Hematopoietic multipotent progenitor cell treated with erythropoietin and hydrocortisone succinate and interleukin-3 and kit ligand, for 17 days (in vitro differentiated cells): ENCODE measurements at places on chromosomes 6 and 20.

DNA sequence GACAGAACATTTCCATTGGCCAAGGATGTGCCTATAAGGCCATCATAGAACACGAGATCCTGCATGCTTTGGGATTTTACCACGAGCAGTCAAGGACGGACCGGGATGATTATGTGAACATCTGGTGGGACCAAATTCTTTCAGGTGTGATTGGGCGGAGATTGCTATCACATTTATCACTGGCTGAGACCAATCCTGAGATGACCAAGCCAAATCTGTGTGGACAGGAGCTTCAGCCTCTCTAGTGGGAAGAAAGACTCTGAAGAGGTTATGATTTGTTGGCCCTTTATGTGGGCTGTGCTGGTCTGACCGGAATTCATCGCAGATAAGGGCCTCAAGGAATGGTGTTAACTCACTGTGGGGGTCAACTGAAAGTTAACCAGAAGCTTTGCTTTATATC is 26.4 kb downstream of the MEP1A start:
- DNase-seq = no peak

GRCh38 chr20:50304923-50305635 is 114.4 kb downstream of the CEBPB start:
- DNase-seq = no peak

- DNase-seq = no peak
Measured at GRCh38 chr20:58138395-58138794, 90.1 kb downstream of the ANKRD60 start.

DNA sequence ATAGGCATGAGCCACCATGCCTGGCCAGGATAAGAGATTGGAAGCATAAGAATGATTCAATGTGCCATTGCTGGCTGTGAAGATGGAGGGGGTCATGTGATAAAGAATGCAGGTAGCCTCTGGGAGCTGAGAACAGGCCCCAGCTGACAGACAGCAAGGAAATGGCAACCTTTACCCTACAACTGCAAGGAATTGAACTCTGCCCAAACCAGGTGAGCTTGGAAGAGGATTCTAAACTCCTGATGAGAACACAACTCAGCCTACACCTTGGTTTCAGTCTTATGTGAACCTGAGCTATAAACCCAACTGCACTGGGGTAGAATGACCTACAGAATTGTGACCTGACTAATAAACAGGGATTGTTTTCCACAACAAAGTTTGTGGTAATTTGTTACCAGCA is 82.0 kb upstream of the AKIRIN2 start:
- DNase-seq = no peak
